ENCODE measurements at places on chromosomes 11 and 22. TPM values are rescaled to one million over a fixed set of nuclear protein-coding genes. Genes with fewer than 3 reads are reported as not detected.

GGTLC3 gene
- total RNA-seq: not detected

IGSF22 gene
- total RNA-seq: 0.64 TPM

DNA sequence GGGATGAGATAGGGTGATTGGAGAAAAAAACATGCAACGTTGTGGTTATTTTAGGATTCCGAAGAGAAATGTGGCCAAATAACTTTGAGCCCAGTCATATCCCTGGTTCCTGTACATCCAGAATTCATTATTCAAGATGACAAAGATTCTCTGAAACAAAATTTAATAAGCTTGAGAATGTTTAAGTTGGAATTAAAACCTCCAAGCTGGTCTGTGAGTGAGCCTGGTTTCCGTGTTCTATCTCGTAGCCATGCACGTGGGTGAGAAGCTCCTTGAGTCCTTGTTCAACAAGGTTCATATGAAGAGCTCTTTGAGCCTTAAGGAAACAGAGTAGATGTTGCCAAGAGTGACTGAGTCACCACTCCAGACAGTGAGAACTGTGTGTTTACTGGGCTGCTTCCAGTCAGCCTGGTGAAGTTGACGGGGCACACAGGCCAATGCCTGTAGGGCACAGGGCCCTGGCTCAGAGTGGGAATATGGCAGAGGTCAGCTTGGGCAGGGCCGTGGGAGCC, 206.5 kb downstream of the NAV2 start:
- DNase-seq: no peak
- H3K4me1 ChIP-seq: no peaks in the 10 kb centered on the region
- H3K27ac ChIP-seq: no peak overlapping the region
- no peak overlapping the region for H3K4me3 ChIP-seq
- peaks cover 14% of the 10 kb centered on the region for H3K27me3 ChIP-seq

DNA sequence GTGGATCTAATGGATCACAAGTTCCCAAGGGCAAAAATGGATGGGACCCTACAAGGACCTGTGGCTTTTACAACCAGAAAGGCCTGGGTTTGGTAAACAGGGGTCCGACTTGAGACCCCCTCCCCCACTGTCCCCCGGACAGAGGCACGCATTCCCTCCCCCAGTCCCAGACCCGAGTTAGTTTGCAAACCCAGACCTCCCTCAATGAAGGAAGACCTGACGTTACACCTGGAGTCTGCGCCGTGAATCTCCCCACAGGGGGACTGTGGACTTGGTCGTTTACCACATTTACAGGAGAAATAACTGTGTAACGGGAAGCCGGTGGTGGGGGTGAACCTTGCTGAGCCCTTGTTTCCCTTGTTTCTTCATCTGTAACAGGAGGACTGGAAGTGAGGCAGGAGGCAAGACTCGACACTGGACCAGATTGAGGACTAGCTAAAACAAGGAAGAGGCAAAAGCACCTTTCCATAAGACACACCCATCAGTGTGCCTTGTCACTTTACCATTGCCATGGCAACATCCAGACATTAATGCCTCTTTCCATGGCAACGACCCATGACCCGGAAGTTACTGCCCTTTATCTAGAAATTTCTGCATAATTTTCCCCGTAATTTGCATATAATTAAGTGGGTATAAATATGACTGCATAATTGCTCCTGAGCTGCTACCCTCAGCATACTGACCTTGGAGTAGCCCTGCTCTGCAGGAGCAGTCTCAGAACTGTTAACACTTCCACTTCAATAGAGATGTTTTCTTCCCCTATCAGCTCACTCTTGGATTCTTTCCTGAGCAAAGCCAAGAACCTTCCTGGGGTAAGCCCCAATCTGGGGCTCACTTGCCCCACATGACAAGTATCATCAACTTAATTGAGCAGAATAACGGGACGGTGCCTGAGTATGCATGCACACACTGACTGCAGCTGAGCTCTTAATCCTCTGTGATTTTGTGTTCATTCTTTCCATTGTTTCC, 25.4 kb downstream of the PDGFB start:
- peaks cover 1% of the 10 kb centered on the region for H3K36me3 ChIP-seq
- no peaks in the 10 kb centered on the region for H3K4me1 ChIP-seq
- peaks cover 32% of the 10 kb centered on the region for H3K27me3 ChIP-seq
- DNase-seq: no peak
- no peak overlapping the region for H3K4me3 ChIP-seq

- H3K27ac ChIP-seq: no peak overlapping the region
- H3K36me3 ChIP-seq: no peaks in the 10 kb centered on the region
- no peak overlapping the region for H3K4me3 ChIP-seq
Observed at GRCh38 chr11:88105526-88105925, 69.7 kb downstream of the RAB38 start.

DNA sequence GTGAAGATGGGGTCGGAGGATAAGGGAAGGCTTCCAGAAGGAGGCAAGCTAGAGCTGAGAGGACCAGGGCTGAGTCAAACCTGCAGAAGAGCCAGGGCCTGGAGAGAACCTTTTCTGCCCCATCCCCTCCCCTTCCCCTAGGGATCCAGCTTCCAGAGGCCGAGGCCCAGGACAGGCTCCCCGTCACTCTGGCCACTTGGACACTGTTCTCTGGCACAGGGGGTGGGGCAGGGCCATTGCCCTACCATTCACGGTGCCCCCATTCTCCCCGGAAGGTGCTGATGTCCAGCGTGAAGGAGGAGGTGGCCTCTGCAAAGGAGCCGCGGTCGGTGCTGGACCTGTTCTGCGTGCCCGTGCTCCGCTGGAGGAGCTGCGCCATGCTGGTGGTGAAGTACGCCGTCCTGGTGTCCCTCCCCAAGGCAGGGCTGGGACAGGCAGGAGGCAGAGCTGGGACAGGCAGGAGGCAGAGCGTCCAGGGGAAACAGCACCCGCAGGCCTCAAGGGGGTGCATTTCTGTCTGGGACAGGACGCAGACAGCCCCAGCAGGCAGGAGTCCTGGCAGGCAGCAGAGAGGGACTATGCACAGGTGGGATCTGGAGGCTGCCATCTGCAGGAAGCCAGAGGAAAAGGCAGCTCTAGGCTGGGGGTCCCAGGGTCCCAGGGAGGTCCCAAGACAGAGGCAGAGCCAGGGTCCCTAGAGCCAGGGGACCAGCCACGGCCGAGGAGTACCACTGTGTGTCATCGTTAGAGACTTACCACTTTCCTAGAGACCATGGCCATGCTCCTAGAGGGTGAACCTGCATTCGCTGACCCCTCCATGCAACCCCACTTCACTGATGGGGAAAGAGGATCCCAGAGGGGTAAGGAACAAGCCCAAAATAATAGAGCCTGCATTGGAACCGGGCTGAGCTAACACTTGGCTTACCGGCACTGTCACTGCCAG, 25.8 kb upstream of the SLC22A12 start:
- H3K27me3 ChIP-seq: no peaks in the 10 kb centered on the region
- H3K36me3 ChIP-seq: no peaks in the 10 kb centered on the region
- H3K4me1 ChIP-seq: peaks cover 2% of the 10 kb centered on the region
- H3K27ac ChIP-seq: no peak overlapping the region
- DNase-seq: no peak
- H3K4me3 ChIP-seq: no peak overlapping the region

LRRC4C gene
- total RNA-seq: not detected

DNA sequence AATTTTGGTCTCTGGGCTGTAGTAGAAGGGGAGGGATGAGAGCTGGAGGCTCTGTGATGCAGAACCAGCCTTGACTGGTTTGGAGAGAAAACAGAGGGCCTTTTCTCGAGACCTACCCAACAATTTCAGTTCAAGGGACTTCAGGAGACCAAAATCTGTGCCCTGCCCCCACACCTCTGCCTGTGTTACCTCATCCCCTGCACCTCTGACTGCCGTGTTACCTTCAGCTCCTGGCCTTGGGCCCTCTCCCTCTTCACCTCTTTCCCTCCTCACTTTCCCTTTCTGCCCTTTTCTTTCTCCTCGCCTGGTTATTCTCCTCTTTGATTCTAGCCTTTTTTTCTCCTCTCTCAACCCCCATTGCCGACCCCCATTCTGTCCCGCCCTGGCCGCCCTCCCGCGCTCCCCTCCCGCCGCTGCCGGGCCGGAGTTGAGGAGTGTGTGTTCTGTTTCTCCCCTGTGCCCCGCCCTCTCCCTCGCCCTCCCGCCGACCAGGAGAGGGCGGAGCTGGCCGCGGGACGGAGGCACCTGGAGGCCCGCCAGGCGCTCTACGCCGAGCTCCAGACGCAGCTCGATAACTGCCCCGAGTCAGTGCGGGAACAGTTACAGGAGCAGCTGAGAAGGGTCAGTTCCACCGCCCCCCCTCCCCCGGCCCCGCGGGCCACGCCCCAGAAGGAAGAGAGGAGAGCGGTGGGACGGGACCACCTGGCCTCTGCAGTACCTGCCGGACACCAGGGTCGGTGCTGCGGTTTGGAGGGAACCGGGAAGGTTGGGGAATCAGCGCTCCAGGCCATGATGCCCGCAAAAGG, 27.2 kb downstream of the PHLDB1 start:
- no peaks in the 10 kb centered on the region for H3K4me1 ChIP-seq
- DNase-seq: no peak
- no peaks in the 10 kb centered on the region for H3K36me3 ChIP-seq
- H3K27ac ChIP-seq: no peak overlapping the region
- peaks cover 3% of the 10 kb centered on the region for H3K27me3 ChIP-seq

MYO7A gene
- total RNA-seq: 0.28 TPM

SLC43A3 gene
- total RNA-seq: 106 TPM

TTC36 gene
- total RNA-seq: 0.66 TPM

PIH1D2 gene
- not detected for total RNA-seq

GRCh38 chr22:33400061-33400840, 342.1 kb upstream of the SYN3 start:
- no peak overlapping the region for H3K4me3 ChIP-seq
- H3K36me3 ChIP-seq: no peaks in the 10 kb centered on the region
- DNase-seq: no peak
- no peaks in the 10 kb centered on the region for H3K4me1 ChIP-seq
- H3K27ac ChIP-seq: no peak overlapping the region

DNA sequence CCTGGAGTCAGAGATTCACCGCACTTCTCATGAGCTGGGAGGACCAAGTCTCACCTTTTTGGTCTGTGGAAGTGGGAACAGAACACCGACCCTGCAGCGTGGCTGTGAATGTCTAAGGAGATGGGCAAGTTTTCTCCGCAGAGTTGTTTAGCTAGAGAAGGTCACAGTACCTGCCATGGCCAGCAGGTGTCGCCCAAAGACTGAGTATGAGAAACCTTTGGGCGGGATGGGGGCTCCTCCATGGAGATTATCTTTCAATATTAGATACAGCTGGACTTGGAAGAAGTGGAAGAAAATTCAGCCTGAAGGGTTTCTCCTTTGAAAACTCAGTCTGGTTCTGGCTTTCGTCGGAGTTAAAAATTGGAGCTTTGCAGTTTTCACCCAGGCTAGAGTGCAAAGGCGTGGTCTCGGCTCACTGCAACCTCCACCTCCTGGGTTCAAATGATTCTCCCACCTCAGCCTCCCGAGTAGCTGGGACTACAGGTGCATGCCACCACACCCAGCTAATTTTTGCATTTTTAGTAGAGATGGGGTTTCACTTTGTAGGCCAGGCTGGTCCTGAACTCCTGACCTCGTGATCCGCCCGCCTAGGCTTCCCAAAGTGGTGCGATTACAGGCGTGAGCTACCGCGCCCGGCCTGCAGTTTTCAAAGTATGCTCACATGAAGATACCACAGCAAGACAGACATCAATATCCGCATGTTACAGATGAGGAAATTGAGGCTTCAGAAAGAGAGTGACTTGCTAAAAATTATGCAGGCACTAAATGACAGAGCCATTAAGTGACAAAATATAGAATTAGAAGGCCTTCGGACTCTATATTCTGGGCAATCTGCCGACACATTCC, 10.7 kb upstream of the DSCAML1 start:
- peak; percentile 85 for DNase-seq
- H3K27me3 ChIP-seq: peaks cover 2% of the 10 kb centered on the region
- no peak overlapping the region for H3K4me3 ChIP-seq
- no peak overlapping the region for H3K27ac ChIP-seq

DNA sequence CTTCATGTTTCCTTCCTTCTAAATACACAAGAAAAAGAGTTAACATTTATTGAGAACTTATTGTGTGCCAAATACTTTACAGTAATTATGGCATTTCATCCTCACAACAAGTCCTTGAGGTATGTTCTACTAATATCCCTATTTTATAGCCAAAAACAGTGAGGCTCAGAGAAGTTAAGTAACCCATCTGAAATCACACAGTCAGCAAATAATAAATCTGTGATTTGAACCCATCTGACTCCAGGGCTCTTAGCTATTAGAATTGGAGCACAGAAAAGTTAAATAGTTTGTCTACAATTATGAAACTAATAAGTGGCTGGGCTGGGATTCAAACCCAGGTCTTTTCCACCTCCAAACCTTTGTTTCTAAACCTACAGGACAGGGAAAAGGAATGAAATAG, 36.5 kb upstream of the MYOD1 start:
- H3K4me3 ChIP-seq: no peak overlapping the region
- DNase-seq: no peak

- no peaks in the 10 kb centered on the region for H3K36me3 ChIP-seq
- no peaks in the 10 kb centered on the region for H3K4me1 ChIP-seq
- H3K27me3 ChIP-seq: peaks cover 6% of the 10 kb centered on the region
Observed at GRCh38 chr22:41722496-41722895, 23.2 kb downstream of the MEI1 start.

DNA sequence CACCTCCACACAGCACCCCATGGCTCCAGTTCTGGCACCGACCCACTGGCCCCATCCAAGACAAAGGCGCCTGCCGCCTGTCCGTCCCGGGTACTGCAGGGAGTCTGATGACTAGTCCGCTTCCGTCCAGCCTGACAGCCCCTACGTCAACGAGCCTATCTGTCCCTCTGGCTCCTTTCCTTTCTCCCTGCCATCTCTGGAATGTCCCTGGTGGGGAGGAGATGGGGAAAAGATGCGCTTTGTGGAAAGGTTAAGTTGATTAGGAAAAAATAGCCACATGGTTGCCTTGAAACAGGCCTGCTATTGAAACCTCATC, 10.4 kb downstream of the PDGFB start:
- H3K4me3 ChIP-seq: no peak overlapping the region
- no peak for DNase-seq
- no peaks in the 10 kb centered on the region for H3K36me3 ChIP-seq
- no peak overlapping the region for H3K27ac ChIP-seq
- peaks cover 81% of the 10 kb centered on the region for H3K27me3 ChIP-seq

DNA sequence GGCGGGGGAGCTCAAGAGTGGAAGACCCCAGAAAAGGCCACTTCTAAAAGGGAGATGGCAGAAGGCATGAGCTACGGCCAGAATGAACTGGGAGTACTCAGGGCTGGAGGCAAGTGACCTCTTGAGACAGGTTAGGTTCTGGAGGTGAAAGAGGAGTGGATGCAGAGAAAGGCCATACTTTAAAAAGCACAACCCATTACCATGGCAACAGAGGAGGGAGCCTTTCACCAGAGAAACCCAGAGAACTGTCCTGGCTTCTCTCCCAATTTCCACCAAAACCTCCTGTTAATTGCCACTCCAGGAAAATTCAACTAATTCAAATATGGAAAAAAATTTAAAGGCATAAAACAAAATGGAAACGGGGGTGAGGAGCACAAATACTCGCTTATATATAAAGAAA, 15.8 kb downstream of the A4GALT start:
- H3K4me3 ChIP-seq: no peak overlapping the region
- H3K27ac ChIP-seq: no peak overlapping the region
- peaks cover 8% of the 10 kb centered on the region for H3K27me3 ChIP-seq
- H3K4me1 ChIP-seq: no peaks in the 10 kb centered on the region
- no peak for DNase-seq

- H3K27me3 ChIP-seq: peaks cover 49% of the 10 kb centered on the region
- no peak overlapping the region for H3K27ac ChIP-seq
- H3K4me1 ChIP-seq: no peaks in the 10 kb centered on the region
- no peaks in the 10 kb centered on the region for H3K36me3 ChIP-seq
- H3K4me3 ChIP-seq: no peak overlapping the region
Observed at GRCh38 chr11:121214861-121215260, 77.7 kb upstream of the SC5D start.

Measured in activated CD8-positive, alpha-beta memory T cell treated with anti-CD3 and anti-CD28 coated beads, Interleukin-2, amount 10 ng/mL, durations not matched to agents 7 days and 5 days (primary cell).